Activated gamma-delta T cell (primary cell): ENCODE measurements at places on chromosomes 3 and 15.
A peak's percentile ranks its signal among the peaks of the same experiment; 100 is the strongest.

DNA sequence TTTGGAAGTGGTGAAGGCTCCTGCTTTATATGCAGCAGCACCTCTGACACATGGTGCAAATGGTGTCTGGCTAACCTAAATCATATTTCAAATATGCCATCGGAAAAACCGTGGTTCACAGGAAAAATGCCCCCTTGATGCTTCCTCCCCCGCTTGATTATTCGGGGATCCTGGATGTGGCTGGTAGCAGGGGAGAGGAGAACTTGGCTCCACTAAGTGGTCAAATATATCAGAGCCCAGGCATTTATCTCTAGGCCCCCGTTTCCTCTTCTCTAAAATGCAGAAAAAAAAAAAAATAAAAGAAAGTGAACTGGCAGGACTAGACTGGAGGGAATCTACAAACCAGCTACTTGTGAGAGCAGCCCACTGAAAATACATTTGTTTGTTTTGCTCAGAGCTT, 18.2 kb upstream of the ATP2B2 start:
- no peak for DNase-seq

- DNase-seq, result no peak
Observed at GRCh38 chr3:50136714-50137405, 18.3 kb upstream of the SEMA3F start.

- no peak for DNase-seq
Observed at GRCh38 chr15:35910227-35910626, 364.3 kb upstream of the DPH6 start.

GRCh38 chr15:73867956-73868355, 5.4 kb upstream of the TBC1D21 start:
- no peak for DNase-seq

GRCh38 chr3:49802719-49803464, at the start of gene INKA1:
TSS of gene INKA1 (plus strand) at chr3:49803261. CDS start at chr3:49803393, 132 bp downstream.
- peak; percentile 66 for DNase-seq

DNA sequence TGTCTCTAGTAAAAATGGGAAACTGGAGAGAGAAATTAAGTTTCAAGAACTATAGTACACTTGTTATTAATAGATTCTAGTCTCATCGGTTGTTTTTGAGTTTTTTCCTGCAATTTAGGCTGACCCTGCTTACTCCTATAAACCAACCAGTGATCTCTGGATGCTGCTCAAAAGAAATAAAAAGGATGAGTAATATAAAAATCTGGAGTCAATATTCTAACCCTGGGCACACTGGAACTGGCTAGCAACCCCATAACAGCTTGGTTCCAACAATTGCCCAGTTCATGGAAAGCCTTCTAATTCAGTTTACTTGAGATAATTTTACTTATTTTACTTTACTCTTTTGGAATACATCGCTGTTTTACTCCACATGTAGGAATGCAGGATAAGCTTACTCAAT, 211.6 kb downstream of the GBE1 start:
- DNase-seq, result no peak
